ENCODE measurements at places on chromosomes 7 and 10. TPM values are rescaled to one million over a fixed set of nuclear protein-coding genes. Genes with fewer than 3 reads are reported as not detected.

Gene LIPN
- not detected for total RNA-seq

Gene CRPPA
- 1.4 TPM for total RNA-seq

- no peaks in the 10 kb centered on the region for H3K27me3 ChIP-seq
- no peaks in the 10 kb centered on the region for H3K36me3 ChIP-seq
- H3K27ac ChIP-seq = no peak overlapping the region
- no peak for DNase-seq
- no peak overlapping the region for H3K4me3 ChIP-seq
Observed at GRCh38 chr10:128766915-128767314, 640.7 kb upstream of the MKI67 start.

DNA sequence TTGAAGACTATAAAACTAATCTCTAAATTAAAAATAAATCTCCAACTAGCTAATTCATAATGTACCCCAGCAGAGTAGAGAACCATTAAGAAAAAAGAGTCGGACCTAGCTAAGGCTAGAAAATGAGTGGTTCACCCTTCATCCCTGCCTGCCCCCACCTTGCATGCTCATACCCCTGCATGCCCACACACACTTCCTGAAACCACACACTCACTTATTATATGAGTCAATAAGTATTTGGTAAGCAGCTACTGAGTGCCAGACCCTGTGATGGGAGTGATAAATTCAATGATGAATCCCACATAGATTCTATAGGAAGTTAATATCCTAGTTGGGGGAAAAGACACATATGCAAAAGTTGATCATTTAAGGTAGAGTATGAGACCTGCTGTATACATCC is 152.9 kb upstream of the INHBA start:
- no peaks in the 10 kb centered on the region for H3K36me3 ChIP-seq
- H3K4me1 ChIP-seq = no peaks in the 10 kb centered on the region
- no peak overlapping the region for H3K4me3 ChIP-seq
- H3K27ac ChIP-seq = no peak overlapping the region

Gene ZNF487
- total RNA-seq = 3.5 TPM

- H3K36me3 ChIP-seq = no peaks in the 10 kb centered on the region
- DNase-seq = no peak
- no peak overlapping the region for H3K27ac ChIP-seq
- H3K4me1 ChIP-seq = no peaks in the 10 kb centered on the region
Observed at GRCh38 chr10:80122746-80123145, 9.8 kb upstream of the PLAC9 start.

GRCh38 chr7:127683776-127684681 is 32.0 kb downstream of the SND1 start:
- H3K27me3 ChIP-seq = no peaks in the 10 kb centered on the region
- no peak for DNase-seq
- no peak overlapping the region for H3K4me3 ChIP-seq
- no peaks in the 10 kb centered on the region for H3K36me3 ChIP-seq

GRCh38 chr10:118816471-118817168 is 61.9 kb upstream of the CACUL1 start:
- no peaks in the 10 kb centered on the region for H3K36me3 ChIP-seq
- H3K4me3 ChIP-seq = no peak overlapping the region
- DNase-seq = no peak
- H3K4me1 ChIP-seq = peaks cover 9% of the 10 kb centered on the region

- H3K36me3 ChIP-seq = no peaks in the 10 kb centered on the region
- DNase-seq = no peak
- H3K27ac ChIP-seq = no peak overlapping the region
- H3K27me3 ChIP-seq = no peaks in the 10 kb centered on the region
- H3K4me3 ChIP-seq = no peak overlapping the region
Observed at GRCh38 chr7:15433151-15433550, 128.7 kb downstream of the AGMO start.

DNA sequence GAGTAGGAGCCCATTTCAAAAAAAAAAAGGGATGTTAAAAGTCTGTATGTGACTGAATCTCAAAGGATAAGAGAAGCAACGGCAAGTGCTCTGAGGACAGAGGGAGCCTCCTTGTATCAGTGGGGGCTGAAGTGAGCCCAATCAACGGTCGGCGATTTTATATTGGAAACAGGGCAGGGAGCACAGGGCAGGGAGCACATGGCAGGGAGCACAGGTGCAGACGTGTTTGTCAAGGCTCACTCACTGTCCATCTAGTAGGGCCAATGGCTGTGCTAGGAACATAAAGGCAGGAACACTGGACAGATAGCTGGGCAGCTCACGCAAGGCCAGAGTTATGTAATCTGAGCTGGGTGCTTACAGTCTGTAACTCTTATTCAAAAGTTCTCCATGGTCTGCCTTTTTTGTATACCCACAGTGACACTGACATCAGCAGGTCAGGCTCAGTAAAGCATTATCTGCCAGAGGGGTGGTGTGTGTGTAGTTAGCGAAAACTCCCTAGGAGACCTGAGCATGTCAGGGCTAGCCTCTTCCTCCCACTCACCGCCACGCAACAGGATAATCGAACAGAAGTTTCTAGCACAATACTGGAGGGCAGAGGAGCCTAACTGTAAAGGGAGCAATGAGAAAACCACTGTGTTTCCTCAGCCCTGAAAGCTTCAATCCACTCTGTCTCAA is 15.4 kb downstream of the AKR1B1 start:
- H3K27me3 ChIP-seq = no peaks in the 10 kb centered on the region
- no peak overlapping the region for H3K27ac ChIP-seq
- no peaks in the 10 kb centered on the region for H3K4me1 ChIP-seq
- no peak overlapping the region for H3K4me3 ChIP-seq

Gene HOXA11
- total RNA-seq = not detected

GRCh38 chr7:47069385-47070076 is 512.4 kb downstream of the TNS3 start:
- no peaks in the 10 kb centered on the region for H3K36me3 ChIP-seq
- no peaks in the 10 kb centered on the region for H3K27me3 ChIP-seq
- no peak overlapping the region for H3K27ac ChIP-seq
- H3K4me1 ChIP-seq = peaks cover 7% of the 10 kb centered on the region

- H3K27me3 ChIP-seq = peaks cover 4% of the 10 kb centered on the region
- peak; percentile 22 for DNase-seq
- H3K4me1 ChIP-seq = no peaks in the 10 kb centered on the region
- H3K4me3 ChIP-seq = no peak overlapping the region
- H3K27ac ChIP-seq = no peak overlapping the region
- H3K36me3 ChIP-seq = no peaks in the 10 kb centered on the region
Observed at GRCh38 chr10:97866524-97867219, 17.0 kb downstream of the GOLGA7B start.

DNA sequence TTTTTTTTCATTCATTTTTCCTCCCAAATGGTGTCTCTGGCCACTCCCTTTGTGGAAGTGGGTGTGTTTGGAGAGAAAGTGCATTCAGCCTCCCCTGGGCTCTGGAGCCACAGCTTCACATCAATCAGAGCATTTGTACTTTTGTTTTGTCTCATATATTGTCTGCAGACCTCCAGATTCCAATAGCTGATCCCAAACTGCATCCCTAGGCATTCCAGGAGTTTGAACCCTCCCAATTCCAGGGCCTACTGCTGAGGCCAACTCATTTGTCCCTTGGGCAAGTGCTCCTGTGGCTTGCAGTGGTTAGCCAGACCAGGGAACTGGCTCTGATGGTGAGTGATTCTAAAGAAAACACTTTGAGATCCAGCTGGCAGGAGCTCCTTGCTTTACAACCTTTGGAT is 163.3 kb downstream of the IPMK start:
- no peaks in the 10 kb centered on the region for H3K27me3 ChIP-seq
- peak; percentile 5 for DNase-seq
- peak overlapping the region; percentile 42 for H3K27ac ChIP-seq
- no peaks in the 10 kb centered on the region for H3K36me3 ChIP-seq
- H3K4me3 ChIP-seq = no peak overlapping the region

GRCh38 chr7:87204933-87205332 is 14.6 kb downstream of the TMEM243 start:
- DNase-seq = no peak
- H3K27me3 ChIP-seq = no peaks in the 10 kb centered on the region
- no peak overlapping the region for H3K27ac ChIP-seq
- peaks cover 4% of the 10 kb centered on the region for H3K36me3 ChIP-seq

- H3K36me3 ChIP-seq = no peaks in the 10 kb centered on the region
- no peaks in the 10 kb centered on the region for H3K27me3 ChIP-seq
- peaks cover 7% of the 10 kb centered on the region for H3K4me1 ChIP-seq
- no peak overlapping the region for H3K27ac ChIP-seq
- no peak for DNase-seq
Observed at GRCh38 chr10:112722758-112723157, 227.3 kb upstream of the TCF7L2 start.

GRCh38 chr10:75165684-75166622 is 44.6 kb upstream of the VDAC2 start:
- H3K27ac ChIP-seq = no peak overlapping the region
- H3K36me3 ChIP-seq = no peaks in the 10 kb centered on the region
- no peak for DNase-seq
- H3K4me1 ChIP-seq = no peaks in the 10 kb centered on the region
- H3K27me3 ChIP-seq = no peaks in the 10 kb centered on the region
- no peak overlapping the region for H3K4me3 ChIP-seq

GRCh38 chr10:26737730-26738129 is 40.2 kb downstream of the PDSS1 start:
- no peak overlapping the region for H3K27ac ChIP-seq
- no peak for DNase-seq
- H3K27me3 ChIP-seq = no peaks in the 10 kb centered on the region
- H3K4me1 ChIP-seq = peaks cover 18% of the 10 kb centered on the region
- no peak overlapping the region for H3K4me3 ChIP-seq

GRCh38 chr10:90745565-90745964 is 112.3 kb downstream of the HTR7 start:
- H3K4me3 ChIP-seq = no peak overlapping the region
- H3K27me3 ChIP-seq = no peaks in the 10 kb centered on the region

Gene JAZF1
- 1.3 TPM for total RNA-seq

Gene CNTNAP2
- total RNA-seq = 110 TPM

DNA sequence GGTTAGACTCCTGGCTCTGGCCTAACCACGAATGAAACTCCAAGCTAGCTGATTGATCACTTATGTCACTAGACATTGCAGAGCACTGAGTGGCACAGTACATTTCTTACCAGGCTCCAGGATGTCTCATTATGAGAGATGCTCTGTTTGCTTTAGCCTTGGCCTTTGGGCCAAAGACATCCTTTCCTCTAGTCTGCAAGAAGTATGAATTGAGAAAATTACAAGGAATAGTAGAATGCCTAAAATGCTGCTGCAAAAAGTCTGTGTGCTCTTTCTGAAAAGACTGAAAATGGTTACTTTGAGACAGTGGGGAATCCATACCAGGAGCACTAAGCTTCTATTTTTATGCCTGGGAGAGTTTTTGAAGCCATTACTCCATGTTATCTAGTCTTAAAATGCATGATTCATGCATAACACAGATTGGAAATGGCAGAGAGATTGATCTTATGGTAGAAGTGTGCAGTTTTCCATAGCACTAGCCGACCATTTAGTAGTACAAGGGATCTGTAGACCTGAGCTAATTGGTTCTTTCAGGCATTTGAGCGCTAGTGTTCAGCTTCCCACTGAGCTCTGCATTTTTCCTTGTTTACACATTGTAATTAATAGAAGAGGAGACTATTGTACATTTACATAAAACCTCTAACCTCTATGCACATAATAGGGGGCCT is 303.8 kb downstream of the PRKG1 start:
- DNase-seq = peak; percentile 40
- no peak overlapping the region for H3K27ac ChIP-seq
- no peaks in the 10 kb centered on the region for H3K27me3 ChIP-seq
- peaks cover 18% of the 10 kb centered on the region for H3K4me1 ChIP-seq
- no peaks in the 10 kb centered on the region for H3K36me3 ChIP-seq
- H3K4me3 ChIP-seq = no peak overlapping the region

Gene KCNH2
- 11.1 TPM for total RNA-seq

Gene LRRN3
- total RNA-seq = 2.4 TPM

- DNase-seq = no peak
- H3K4me1 ChIP-seq = no peaks in the 10 kb centered on the region
- no peak overlapping the region for H3K27ac ChIP-seq
- H3K4me3 ChIP-seq = no peak overlapping the region
- H3K36me3 ChIP-seq = no peaks in the 10 kb centered on the region
- H3K27me3 ChIP-seq = no peaks in the 10 kb centered on the region
Observed at GRCh38 chr10:129586898-129587443, 119.9 kb downstream of the MGMT start.

Gene METTL27
- 12.0 TPM for total RNA-seq

- no peak for DNase-seq
- H3K27me3 ChIP-seq = no peaks in the 10 kb centered on the region
- peaks cover 19% of the 10 kb centered on the region for H3K4me1 ChIP-seq
- no peak overlapping the region for H3K4me3 ChIP-seq
- H3K36me3 ChIP-seq = no peaks in the 10 kb centered on the region
Observed at GRCh38 chr10:34908481-34908880, 93.4 kb upstream of the PARD3 start.

- H3K27me3 ChIP-seq = no peaks in the 10 kb centered on the region
- H3K4me3 ChIP-seq = no peak overlapping the region
- DNase-seq = no peak
- no peak overlapping the region for H3K27ac ChIP-seq
- H3K4me1 ChIP-seq = peaks cover 16% of the 10 kb centered on the region
- no peaks in the 10 kb centered on the region for H3K36me3 ChIP-seq
Observed at GRCh38 chr10:95571390-95571789, 10.2 kb upstream of the SORBS1 start.

GRCh38 chr7:1369916-1370657 is 89.2 kb downstream of the MICALL2 start:
- no peak overlapping the region for H3K27ac ChIP-seq
- peaks cover 89% of the 10 kb centered on the region for H3K27me3 ChIP-seq
- no peak overlapping the region for H3K4me3 ChIP-seq
- no peaks in the 10 kb centered on the region for H3K36me3 ChIP-seq

DNA sequence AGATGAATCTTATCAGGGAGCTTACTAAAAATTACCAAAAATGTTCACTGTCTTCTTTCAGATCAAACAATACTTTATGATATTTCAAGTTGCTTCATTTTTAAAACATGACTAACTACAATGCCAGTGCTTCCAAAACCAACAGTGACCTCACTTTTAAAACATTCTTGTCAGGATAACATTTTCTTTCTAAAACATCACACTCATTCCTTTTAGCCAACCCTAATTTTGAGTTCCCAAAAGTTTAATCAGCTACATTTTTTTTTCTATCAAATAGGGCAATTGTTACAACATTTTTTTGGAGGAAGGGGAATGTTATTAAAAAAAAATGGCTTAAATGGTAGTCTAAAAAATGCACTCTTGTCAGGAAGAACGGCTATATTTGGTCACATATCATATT is 37.3 kb downstream of the RTKN2 start:
- H3K36me3 ChIP-seq = peaks cover 2% of the 10 kb centered on the region
- H3K27me3 ChIP-seq = no peaks in the 10 kb centered on the region
- no peak for DNase-seq

Gene KLF14
- total RNA-seq = not detected

GRCh38 chr7:49127359-49127913 is 203.1 kb downstream of the CDC14C start:
- H3K36me3 ChIP-seq = no peaks in the 10 kb centered on the region
- DNase-seq = no peak
- H3K27me3 ChIP-seq = no peaks in the 10 kb centered on the region
- H3K4me1 ChIP-seq = peaks cover 7% of the 10 kb centered on the region

All from neural progenitor cell (in vitro differentiated cells).